ENCODE measurements at places on chromosomes 5 and 9.
A peak's percentile ranks its signal among the peaks of the same experiment; 100 is the strongest.

DNA sequence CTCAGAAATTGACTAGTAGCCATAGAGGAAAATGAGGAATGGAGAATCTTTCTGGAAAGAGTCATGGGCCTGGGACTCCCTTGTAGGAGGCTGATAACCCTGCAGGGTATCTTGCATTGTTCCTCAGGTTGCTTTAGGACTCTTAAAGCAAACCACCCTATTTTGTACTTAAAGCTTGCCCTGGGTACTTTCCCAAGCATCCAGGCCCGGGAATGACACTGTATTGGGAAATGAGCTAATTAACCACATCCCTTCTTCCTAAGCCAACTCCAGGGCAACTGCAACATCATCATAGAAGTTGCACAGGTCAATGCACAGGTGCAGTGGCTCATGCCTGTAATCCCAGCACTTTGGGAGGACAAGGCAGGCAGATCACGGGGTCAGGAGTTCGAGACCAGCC lies 55.9 kb downstream of the UGCG start:
- peak; percentile 78 for DNase-seq

- DNase-seq = no peak
These were observed 12.5 kb upstream of the TAS2R1 start for GRCh38 chr5:9642621-9643020.

DNA sequence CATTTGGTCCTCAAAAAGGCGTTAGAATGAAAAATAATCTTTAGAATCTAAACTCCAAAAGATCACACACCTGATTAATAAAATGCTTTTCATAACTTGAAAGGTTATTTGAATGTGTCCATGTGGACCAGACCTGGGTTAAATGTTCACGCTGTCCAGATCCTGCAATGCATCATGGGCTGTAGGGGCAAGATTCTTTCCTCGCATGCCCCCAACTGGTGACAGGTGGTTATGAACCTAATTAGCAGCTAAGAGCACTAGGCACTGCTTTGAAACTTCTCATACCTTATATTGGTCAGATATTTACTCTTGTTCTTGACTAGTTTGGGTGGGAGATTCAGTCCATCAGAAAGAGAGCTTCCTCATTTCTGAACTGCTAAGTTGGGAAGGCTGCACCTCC lies 19.3 kb upstream of the PIP5K1B start:
- no peak for DNase-seq

DNA sequence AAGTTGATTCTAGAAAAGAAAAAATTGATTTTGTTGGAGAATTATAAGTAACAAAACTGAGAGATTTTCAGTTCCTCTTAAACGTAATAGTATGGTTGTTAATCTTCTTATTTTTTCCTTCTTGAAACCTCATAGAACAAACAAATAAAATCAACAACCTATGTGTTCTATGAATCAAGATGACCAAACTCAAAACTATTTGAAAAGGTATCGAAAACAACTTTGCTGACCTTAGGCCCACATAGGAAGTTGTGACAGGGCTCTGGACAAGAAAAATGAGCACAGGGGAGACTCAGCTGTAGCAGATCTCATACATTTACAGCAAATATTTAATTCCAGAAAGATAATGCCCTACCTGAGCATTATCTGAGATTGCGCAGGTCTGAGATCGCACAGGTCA lies 169.4 kb upstream of the CCNH start:
- no peak for DNase-seq

GRCh38 chr5:91499943-91500531 lies 116.9 kb upstream of the ARRDC3 start:
- DNase-seq = peak; percentile 15

DNA sequence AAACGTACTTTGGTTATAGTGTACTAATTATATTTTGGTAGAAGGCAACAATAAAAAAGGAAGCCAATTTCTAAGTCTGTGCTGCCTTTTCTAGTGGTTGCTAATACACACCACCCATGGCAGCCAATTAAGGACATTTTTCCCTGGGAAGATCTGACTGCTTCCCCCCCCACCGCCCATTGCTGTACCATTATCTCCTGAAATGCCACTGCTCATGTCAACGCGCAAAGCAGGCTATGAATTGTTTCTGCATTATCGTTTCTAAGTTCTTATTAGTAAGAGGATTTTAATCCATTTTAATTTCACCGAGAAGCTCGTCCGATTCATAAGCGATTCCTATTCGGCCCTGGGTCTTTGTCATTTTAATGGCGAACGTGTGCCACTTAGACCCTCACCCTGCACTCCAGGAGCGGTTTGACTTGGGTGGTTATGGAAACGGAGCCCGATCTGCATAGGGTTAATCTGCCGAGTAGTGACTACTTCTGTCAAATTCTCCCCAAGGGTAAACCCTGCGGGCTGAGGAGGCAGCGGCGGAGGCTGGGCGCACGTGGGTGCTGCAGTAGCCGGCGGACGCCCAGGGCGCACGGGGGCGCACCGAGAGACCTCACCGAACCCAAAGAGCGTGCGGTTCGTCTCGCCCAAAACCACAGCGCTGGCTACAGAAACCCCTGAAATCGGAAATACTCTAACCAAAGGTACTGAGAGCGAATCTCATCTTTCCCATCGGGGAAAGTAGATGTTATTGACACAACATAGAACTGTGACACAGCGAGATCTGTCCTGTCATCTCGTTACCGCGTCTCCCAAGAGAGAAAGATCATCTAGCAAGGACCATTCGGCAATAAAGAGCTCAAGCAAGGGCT lies 55.8 kb upstream of the SHC3 start:
- DNase-seq = no peak

GRCh38 chr5:35651002-35651756 lies 33.5 kb downstream of the SPEF2 start:
- DNase-seq = peak; percentile 32

DNA sequence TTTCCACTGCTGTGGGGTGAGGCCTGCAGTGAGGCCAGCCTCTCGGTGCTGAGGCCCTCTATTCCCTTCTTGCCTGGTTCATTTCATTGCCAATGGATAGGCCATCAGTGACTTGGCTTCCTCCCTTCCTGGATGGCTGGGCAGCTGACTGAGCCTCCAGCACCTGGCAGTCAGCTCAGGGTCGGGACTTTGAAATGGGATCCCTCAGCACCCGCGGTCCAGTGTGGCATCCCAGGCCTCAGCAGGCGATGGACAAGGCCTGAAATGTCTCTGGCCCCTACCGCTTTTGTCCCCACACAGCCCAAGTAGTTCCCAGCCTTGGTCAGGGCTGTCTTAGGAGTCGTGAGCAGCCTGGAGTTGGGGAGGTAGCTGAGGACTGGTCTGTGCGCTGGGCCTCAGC lies 17.2 kb downstream of the NDST1 start:
- DNase-seq = no peak

DNA sequence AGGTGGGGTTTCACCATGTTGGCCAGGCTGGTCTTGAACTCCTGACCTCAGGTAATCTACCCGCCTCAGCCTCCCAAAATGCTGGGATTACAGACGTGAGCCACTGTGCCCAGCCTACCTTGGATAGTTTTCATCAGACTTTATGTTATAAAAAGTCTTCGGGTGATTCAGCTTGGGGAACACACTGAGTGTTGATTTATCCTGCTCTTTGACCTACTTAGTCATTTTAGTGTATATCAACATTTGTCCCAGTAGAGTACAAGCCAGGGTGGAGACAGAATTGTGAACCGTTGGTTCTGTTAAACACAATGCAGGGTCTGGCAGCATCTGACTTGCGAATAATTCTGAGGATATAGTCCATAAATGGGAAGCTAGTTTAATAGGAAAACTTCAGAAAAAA lies 39.7 kb downstream of the NFX1 start:
- no peak for DNase-seq

DNA sequence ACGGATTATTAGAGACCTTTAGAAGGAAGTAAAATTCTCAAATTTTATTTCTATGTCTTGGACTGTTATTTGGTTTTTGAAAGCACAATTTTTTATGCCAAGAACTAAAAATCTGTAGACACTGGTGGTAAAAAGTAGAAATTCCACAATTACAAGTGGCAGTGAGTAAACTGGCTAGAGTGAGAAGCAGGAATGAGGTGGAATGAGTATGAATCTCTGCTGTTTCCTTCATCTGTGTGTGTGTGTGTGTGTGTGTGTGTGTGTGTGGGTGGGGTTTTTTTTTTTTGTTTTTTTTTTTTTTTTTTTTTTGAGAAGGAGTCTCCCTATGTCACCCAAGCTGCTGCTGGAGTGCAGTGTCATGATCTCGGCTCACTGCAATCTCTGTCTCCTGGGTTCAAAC lies 94.2 kb downstream of the TLE4 start:
- DNase-seq = no peak

GRCh38 chr5:131274326-131275063 lies 10.6 kb downstream of the CDC42SE2 start:
- no peak for DNase-seq

DNA sequence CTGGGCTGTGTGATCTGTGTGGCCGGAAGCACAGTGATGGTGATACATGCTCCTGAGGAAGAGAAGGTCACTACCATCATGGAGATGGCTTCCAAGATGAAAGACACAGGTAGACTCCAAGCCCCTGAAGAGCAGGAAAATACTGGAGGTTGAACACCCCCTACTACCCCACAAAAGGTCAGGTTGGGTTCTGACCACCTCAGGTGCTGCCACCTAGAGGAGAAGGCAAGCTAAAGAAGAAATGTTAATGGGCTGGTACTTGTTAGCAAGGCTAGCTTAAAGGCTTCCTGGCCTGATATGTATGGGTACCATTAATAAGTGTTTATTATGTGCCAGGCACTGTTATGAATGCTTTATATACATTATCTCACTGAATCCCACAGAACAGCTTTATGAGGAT lies 11.7 kb downstream of the NIPAL4 start:
- DNase-seq = no peak

GRCh38 chr5:169299663-169300467 lies 1.1 kb downstream of the SLIT3 start:
- no peak for DNase-seq

GRCh38 chr9:30534455-30534854 lies 1850.0 kb upstream of the ACO1 start:
- no peak for DNase-seq

GRCh38 chr9:130755377-130756007 lies 61.9 kb downstream of the EXOSC2 start:
- no peak for DNase-seq

GRCh38 chr9:36093384-36093783 lies 43.1 kb upstream of the GLIPR2 start:
- DNase-seq = no peak

DNA sequence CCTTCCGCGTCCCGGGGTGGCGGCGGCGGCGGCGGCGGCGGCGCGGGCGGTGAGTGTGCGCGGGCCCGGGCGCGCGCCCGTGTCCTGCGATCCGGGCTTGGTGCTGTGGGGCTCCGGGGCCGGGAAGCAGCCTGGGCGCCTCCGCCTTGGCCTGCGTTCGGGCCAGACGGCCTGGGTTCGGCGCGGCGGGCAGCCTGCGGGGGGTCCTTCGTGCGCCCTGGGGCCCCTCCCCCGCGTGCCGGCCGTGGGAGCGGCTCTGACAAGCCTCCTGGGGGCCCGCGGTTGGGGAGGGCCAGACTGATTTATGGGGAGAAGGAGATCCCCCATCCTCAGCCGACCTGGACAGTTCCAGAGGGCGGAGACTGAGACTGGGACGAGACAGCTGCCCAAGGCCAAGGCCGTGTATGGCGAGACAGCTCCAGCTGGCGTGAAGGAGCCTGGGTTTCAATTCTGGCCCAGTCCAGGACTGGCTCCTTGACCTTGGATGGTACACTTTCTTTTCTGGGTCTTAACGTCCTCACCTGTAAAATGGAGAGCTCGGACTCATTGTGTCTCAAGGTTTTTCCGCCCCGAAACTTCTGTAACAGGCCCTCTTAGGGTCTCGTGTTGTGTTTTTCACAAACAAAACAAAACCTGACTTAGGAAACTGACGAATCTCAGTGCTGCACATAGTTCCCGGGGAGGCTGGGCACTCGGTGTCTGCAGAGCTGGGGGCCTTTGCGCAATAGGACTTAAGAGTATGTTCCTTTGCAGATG lies 603 bp downstream of the TMEM268 start:
- no peak for DNase-seq

Data from AG09319 (cell line).